ENCODE measurements at places on chromosomes 6 and 20.
A peak's percentile ranks its signal among the peaks of the same experiment; 100 is the strongest.

GRCh38 chr6:69084746-69085335, 449.8 kb downstream of the ADGRB3 start:
- no peak for DNase-seq

GRCh38 chr6:158631678-158632537, 12.6 kb downstream of the DYNLT1 start:
- DNase-seq = no peak

DNA sequence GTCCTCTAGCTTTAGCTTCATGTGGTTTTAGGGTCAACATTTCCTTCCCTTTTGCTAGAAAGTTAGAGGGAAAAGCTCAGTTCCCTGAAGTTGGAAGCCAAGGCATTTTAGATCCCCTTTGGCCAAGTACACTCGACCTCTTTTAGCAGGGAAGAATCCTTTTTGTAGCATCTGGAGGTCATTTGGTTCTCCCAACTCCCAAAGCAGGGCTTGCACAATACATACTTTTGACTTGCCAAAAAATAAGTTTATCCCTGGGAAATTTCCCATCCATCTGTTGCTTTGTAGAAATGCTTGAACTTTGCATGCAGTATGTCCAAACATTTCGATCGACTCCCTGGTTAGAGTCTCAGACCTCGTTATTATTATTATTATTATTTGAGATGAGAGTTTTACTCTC, 4.6 kb upstream of the EDEM2 start:
- DNase-seq = no peak

DNA sequence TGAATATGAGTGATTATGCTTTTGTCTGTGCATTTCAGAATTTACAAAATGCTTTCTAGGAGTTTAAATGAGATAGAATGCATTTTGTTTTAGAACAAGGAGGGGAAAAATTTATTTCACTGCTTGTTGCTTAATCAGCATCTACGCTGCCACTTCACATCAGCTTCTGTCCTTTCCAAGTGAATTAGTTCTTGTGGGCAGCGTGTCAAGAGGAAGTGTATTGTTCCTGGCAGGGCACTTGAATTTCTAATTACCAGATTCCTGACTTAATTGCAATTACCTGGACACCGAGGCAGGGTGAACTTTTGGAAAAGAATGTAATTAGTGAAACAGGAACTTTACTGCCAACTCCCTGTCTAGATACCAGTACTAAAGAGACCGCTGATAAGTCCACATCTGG, 263.5 kb downstream of the TMEM242 start:
- no peak for DNase-seq

GRCh38 chr6:15661853-15662325, 939 bp downstream of the DTNBP1 start:
- DNase-seq = no peak

DNA sequence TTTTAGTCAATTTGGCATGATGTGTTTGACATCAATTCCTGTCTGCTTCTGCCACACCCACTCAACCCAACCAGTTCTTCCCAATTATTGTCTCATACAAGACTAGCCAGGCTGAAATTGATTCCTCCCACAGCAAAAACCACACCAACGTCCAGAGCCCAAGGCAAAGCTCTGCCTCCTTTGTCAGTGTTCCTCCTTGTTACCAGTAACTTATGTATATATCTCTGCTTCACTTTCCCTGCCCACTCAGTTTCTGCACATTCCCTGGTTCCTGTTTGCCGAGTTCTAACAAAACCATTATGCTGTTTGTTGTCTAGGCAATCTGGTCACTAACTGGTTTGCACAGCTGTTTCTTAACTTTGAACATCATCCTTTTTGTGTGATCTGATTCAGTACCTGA, 547.9 kb upstream of the PTCHD4 start:
- DNase-seq = no peak

GRCh38 chr6:115358616-115359015, 702.1 kb downstream of the FRK start:
- no peak for DNase-seq

DNA sequence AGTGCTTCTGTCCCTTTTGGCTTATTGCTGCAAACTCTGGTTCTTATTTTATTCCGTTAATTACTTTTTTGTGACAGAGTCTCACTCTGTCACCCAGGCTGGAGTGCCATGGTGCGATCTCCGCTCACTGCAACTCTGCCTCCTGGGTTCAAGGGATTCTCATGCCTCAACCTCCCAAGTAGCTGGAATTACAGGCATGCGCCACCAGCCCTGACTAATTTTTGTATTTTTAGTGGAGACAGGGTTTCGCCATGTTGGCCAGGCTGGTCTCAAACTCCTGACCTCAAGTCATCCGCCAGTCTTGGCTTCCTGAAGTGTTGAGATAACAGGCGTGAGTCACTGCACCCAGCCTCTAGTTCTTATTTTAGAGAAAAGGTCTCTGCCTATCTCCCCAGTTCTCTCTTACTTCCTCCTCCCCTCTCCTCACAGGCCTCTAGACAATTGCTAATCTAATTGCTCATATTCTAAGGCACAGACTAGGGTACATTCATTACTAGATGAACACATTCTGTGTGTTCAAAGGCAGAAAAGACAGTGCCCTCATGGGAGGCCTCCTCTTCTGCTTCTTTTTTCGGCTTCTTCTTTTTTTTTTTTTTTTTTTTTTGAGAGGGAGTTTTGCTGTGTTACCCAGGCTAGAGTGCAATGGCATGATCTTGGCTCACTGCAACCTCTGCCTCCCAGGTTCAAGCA, 27.0 kb downstream of the EDEM2 start:
- no peak for DNase-seq

- DNase-seq = peak; percentile 49
Observed at GRCh38 chr20:49979030-49979832, 3.5 kb upstream of the SNAI1 start.

DNA sequence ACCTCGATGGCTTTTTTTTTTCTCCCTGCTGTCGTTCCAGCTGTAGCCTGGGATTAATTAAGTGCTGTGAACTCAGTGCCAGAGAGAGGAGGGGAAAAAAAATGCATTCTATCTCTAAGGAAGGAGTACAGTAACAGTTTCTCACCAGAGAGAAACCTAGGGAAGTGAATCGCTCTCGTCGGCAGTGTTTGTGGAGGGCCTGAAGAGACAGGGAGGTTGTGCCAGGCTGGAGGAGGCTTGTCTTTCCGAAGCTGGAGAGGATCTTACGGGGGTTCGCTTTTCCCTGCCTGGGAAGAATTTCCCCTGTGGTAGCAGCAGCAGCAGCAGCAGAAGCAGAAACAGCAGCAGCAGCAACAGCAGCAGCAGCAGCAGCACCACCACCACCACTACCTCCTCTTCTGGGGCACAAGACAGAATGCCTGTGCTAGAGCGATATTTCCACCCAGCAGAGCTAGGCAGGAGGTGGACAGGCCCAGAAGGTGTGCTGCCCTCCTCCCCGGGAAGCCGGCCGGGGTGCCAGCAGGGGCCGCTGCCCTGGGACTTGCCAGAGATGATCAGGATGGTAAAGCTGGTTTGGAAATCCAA, 186.5 kb downstream of the PDE7B start:
- DNase-seq = no peak

- DNase-seq = peak; percentile 65
Observed at GRCh38 chr6:5851261-5851757, 155.4 kb downstream of the NRN1 start.
